ENCODE measurements at places on chromosomes 2 and 18. TPM values are rescaled to one million over a fixed set of nuclear protein-coding genes. Genes with fewer than 3 reads are reported as not detected.

CFC1 gene
- total RNA-seq: 0.52 TPM

ATOH8 gene
- total RNA-seq: 1.1 TPM

DNA sequence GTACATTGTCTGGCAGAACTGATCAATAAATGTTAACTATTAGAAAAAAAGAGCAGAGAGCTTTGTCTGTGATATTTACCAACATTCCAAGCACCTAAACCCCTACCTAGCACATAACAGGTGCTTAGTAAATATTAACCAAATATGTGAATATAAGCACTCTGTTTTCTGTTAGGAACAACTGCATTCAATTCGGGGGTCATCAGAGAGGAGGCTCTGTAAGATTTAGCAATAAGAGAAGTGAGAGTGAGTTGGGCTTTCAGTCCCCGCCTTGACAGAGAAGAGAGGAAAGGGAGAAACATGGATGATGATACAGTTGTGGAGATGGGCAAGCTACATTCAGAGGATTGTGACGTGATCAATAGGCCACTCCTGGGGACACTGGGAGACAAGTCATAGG, 47.7 kb downstream of the MYOM1 start:
- DNase-seq: no peak

DNA sequence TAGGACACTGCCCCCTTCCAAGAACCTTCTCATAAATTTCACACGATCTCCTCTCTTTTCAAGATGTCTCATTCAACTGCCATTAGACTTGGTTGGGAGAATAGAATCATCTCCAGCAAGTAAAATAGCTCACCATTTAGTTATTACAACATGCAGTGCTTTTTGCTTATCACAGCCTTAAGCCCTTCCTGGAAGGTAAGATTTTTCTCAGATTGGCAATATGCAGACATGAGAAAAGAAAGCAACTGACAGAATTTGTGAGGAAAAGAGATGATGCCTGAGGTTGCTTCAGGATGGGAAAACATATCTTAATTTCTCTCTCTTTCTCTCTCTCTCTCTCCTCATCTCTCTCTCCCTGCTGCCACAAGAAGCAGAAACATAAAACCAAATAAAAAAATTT, 855.1 kb upstream of the ACVR2A start:
- DNase-seq: no peak

DNA sequence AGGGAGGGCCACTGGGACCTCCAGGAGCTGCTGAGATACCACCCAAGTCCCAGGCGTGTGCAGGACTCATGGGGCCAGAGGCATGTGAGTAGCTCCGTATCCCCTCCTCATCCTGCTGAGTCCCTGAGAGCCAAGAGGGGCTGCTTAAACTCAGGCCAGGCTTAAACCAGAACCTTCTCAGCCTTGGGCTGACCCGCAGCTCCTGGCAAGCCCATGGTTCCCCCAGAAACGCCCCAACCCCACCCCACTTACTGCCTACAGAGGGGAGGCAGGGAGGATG, 2.5 kb upstream of the NMUR1 start:
- no peak for DNase-seq

- no peak for DNase-seq
Measured at GRCh38 chr2:146312899-146313298, 1531.9 kb upstream of the ACVR2A start.

DNA sequence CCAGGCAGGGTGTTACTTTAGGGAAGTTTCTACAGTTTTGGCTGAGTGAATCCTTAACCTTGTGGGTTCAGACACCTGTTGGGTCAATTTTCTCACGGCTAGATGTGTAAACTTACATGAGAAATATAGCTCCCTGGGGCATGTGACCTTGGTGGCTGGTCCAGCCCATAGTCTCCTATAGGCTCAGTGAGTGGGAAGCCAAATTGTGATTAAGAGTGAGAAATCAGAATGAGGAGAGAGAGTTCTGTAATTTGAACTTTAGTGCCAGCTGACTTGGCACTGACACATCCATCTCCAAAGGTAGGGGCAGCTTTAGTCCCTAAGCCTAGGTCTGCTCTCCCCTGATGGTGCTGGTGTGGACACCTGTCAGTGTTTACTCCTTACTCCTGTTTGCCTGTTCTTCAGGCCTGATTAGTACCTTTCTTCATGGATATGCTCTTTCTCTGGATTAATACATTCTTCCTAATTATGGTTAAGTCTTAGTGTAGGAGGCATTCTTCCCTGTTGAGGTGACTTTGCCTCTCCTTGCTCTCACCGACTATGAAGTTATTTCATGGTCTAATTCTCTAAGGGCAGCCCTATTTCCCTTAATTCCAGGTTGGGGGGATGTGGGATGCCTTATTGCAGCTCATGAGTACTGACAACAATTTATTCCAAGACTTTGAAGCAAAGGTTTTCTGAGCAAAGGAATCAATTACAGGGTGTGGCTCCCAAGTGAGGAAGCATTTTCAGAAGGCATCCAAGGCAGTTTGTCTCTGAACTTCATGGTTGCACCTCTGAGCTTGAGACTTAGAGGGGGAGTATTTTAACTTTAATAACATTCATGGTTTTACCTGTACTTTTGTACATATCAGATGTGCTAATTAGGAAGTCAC, 177.3 kb downstream of the DYSF start:
- no peak for DNase-seq

Measured in H7 (cell line).